Mammary epithelial cell (primary cell): ENCODE measurements at places on chromosomes 16 and 17. TPM values are rescaled to one million over a fixed set of nuclear protein-coding genes. Genes with fewer than 3 reads are reported as not detected.

Gene HSD11B2
- polyA plus RNA-seq, result 1.00 TPM

Gene GPR142
- polyA plus RNA-seq, result not detected

Gene OR4D1
- not detected for polyA plus RNA-seq

Gene TEKT1
- polyA plus RNA-seq, result not detected

Gene ITGAL
- not detected for polyA plus RNA-seq

Gene TVP23B
- 25.3 TPM for polyA plus RNA-seq

Gene DCUN1D3
- 5.4 TPM for polyA plus RNA-seq

Gene ERN2
- 0.06 TPM for polyA plus RNA-seq

Gene SLFN14
- not detected for polyA plus RNA-seq

Gene PABPN1L
- not detected for polyA plus RNA-seq

Gene NXPH3
- 0.23 TPM for polyA plus RNA-seq

Gene MIEF2
- polyA plus RNA-seq, result 7.7 TPM

Gene ABCC3
- polyA plus RNA-seq, result 49.6 TPM

Gene SAMD14
- 0.05 TPM for polyA plus RNA-seq

Gene LAT
- polyA plus RNA-seq, result 1.5 TPM

Gene TERB1
- polyA plus RNA-seq, result 0.05 TPM

Gene KRTAP9-2
- not detected for polyA plus RNA-seq

Gene KRTAP29-1
- polyA plus RNA-seq, result not detected

Gene SULT1A3
- polyA plus RNA-seq, result 4.6 TPM

Gene DNAI2
- polyA plus RNA-seq, result not detected

Gene BCAS3
- polyA plus RNA-seq, result 3.7 TPM

Gene PPM1D
- 4.6 TPM for polyA plus RNA-seq

Gene ATF7IP2
- polyA plus RNA-seq, result 2.3 TPM

Gene PDXDC1
- polyA plus RNA-seq, result 45.0 TPM

Gene MYO15B
- polyA plus RNA-seq, result 0.31 TPM

Gene TPSG1
- polyA plus RNA-seq, result not detected

Gene CTCF
- polyA plus RNA-seq, result 21.6 TPM

Gene HIC1
- polyA plus RNA-seq, result 0.20 TPM

Gene CIITA
- polyA plus RNA-seq, result 0.05 TPM
